ENCODE measurements at places on chromosomes 7 and 10.
A peak's percentile ranks its signal among the peaks of the same experiment; 100 is the strongest.

DNA sequence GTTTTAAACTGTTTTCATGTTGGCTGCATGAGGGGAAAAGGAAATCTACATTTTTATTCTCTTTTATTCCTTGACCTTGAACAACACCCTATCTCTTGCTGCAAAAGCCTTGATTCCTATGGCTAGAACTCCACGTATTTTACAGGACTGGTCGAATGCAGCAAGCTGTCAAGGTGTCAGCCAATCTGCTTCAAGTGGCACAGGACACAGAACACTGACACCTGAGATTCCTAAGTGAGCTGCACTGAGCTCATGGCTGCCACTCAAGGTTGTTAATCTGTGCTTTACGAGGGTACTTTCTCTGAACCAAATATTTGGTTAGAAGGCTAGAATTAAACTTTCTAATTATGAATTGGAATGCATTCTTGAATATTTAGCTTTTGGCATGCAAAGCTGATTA is 349.7 kb upstream of the COBL start:
- no peak for DNase-seq

DNA sequence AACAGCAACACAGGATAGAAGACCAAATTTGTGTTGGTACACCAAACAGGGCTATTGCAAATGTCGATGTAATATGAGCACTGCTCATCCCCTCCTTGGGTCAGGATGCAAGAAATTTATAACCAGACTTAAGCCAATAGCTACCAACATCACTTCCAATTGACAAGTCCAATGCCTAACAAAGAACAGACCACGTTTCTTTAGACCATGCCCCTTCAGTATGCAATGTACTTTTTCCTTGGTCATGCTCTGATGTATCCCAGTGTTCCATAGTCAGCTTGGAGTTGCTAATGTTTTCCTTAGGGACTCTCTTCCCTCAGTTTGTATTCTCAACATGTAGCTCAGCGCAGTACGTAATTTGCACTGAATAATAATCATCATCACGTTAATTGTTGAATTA is 7.8 kb downstream of the CACNA2D1 start:
- no peak for DNase-seq

DNA sequence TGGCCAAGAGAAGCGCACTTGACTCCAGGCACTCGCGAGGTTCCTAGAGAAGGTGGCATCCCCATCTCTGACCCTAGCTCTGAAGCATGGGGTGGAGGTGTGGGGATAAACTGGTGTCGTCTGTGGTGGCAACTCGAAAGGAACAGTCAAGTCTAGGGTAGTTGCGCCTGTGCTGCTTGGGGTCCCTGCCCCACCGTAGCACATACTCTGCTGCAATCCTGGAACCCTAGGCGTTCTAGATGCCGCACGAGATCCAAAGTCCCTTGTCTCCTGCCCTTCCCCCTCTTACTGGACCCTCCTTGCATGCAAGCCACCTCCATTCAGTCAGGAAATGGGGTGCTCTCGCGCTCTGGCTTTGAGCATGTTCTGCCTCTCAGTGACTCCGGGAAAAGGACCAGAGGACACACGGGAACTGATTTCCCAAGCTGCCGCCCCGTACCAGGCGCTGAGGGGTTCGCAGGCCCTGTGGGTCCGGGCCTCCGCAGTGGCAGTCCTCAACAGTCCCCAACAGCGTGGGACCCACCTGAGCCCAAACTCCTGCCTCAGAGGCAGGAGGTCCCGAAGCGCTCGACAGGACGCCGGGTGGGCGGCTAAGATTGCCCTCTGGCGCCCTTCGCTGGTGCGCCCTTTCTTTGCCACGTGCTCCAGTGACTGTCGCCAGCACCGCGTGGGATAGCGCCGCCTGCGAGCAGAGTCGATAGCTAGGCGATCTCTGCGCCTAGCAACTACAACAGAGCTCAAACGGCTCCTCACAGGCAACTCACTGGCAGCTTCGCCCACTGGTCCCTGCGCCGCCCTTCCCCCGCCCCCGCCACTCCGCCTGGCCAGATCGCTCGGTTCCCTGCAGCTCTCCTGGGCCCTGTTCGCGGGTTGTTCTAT is 452.0 kb downstream of the REEP3 start:
- no peak for DNase-seq

GRCh38 chr10:34918776-34919315 is 103.8 kb upstream of the PARD3 start:
- no peak for DNase-seq

GRCh38 chr7:111605246-111605645 is 43.0 kb upstream of the IMMP2L start:
- DNase-seq: no peak

GRCh38 chr7:73644688-73645286 is 20.5 kb upstream of the MLXIPL start:
- DNase-seq: no peak

DNA sequence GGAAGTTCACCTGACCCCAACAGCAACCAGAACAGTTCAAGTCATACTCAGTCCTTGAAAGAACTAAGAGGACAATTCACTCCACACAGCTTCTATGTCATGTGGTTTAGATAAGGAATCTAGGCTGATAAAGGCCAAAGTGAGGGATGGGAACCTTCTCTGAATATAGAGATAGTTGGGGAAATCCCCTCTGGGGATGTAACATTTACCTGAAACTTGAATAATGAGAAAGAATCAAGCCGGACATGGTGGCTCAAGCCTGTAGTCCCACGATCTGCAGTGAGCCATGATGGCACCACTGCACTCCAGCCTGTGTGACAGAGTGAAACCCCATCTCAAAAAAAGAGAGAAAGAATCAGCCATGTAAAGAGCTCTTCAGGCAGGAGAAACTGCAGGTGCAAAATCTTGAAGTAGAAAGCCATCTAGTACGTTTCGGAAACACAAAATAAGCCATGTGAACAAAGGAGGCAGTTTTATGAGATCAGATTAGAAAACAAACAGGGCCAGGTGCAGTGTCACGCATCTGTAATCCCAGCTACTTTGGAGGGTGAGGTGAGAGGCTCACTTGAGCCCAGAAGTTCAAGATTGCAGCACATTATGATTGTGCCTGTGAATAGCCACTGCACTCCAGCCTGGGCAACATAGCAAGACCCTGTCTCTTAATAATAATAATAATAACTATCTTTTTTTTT is 4.5 kb upstream of the DNMBP start:
- no peak for DNase-seq

GRCh38 chr7:139995017-139995915 is 67.5 kb downstream of the PARP12 start:
- no peak for DNase-seq

DNA sequence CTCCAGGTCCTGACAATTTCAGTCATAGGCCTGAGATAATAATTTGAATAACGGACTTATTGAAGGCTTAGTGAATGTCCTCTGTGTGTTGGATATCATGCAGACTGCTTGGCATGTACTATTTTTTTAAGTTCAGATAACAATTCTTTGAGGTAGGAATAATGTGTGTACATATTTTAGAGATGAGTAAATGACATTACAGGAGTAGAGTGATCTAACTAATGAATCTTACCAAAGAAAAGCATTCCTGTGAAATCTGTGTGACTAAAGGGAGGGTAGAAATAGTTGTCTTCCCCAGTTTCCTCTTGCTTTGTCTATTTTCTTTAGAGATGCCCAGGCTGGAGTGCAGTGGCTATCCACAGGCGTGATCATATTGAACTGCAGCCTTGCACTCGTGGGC is 391.8 kb upstream of the ETV1 start:
- DNase-seq: no peak

DNA sequence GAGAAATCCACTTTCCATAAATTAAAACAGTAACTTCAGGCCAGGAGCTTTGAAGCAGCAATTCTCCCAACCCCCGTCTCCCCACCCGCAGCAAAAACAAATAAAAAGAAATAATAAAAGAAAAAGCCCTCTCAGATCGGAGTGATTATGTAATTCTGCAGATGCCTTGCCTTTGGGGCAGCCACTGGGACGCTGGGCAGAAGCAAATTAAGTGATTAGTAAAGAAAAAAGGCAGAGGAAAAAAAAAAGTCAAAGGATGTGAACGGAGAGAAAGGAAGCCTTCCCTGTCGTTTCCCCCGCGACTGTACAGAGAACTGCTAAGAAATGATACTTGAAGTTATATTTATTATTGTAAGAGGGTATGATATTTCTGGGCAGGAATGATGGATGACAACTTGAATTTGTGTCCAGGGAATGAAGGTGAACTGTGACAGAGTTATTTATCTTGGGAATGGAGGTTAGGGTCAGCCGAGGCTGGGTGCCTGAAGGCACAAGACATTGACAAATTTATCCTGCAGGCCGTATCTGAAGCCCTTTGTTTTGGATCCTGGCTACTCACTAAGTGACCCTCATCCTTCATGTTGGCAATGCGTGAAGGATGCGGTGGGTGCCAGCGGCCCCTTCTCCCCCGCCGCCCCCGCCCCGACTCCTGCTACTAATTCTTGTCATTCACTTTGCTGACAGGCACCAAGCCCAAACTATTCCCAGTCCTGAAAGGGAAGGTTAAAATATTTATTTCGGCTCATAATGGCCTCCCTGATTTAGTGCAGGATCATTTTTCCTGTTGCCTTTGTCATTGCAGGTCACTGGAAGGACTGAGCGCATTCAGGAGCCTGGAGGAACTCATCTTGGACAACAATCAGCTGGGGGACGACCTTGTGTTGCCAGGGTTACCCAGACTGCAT is 604.0 kb downstream of the LRMDA start:
- no peak for DNase-seq

DNA sequence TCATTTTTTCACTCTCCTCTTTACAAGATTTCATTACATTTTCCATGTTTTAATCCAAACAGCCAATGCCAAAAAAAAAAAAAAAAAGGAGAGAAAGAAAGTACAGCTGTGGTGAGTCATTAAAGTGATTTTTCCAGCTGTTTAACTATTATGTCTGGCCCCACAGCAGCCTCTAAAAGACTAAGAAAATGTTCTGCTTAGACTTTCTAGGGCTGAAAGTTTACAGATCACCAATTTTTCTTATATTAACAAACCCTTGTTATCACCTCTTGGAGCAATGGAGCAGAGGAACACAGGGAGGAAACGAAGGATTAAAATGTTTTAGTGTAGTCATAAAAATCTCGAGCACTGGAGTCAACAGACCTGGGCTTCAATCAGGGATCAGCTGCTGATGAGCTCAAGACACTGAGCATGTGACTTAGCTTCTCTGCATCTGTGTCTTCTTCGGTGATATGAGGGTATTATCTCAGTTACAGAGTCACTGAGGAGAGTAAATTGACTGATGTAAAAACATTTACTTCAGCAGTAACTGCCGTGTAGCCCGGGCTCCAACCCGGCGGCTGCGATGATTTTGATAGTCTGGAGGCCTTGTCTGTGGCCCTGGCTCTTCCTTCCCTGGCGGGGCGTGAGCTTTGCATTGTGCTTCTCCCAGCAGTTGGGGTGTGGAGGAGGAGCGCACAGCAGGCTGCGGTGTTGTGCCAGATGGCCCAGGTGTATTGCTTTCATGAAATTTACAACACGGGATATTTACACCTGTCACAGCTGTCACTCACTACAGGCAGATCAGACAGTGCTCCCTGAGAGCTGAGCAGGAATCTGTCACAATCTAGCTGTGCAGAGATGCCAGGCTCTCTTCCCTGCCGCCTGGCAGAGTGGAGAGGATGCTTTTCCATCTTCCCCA is 298.3 kb upstream of the FZD8 start:
- DNase-seq: no peak

- no peak for DNase-seq
These were observed 1.2 kb downstream of the SUFU start for GRCh38 chr10:102504976-102505300.

- DNase-seq: no peak
These were observed 34.2 kb upstream of the TCF7L2 start for GRCh38 chr10:112915590-112916572.

- DNase-seq: no peak
These were observed 30.0 kb downstream of the MGMT start for GRCh38 chr10:129497013-129497412.

DNA sequence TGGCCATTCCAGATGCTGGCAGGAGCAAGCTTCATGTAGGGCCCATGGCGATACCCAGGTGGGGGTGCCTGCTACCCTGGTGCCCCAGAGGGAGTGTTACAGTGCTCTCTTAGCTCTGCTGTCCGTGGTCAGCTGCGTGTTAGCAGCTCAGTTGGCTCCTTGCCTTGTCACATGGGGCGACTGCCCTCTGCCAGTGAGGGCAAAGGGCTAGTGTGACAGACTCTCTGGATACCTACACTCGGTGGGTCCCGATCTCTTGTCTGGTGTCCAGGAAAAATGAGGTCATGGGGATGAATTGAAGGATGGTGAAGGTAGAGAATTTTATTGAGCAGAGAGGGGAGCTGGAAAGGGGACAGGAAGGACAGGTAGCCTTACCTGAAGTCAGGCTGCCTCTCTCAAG is 152.2 kb downstream of the CYP26A1 start:
- no peak for DNase-seq

- peak; percentile 43 for DNase-seq
These were observed 126.4 kb upstream of the ZNF746 start for GRCh38 chr7:149624006-149624405.

- no peak for DNase-seq
These were observed 43.4 kb upstream of the STEAP4 start for GRCh38 chr7:88350118-88350517.

DNA sequence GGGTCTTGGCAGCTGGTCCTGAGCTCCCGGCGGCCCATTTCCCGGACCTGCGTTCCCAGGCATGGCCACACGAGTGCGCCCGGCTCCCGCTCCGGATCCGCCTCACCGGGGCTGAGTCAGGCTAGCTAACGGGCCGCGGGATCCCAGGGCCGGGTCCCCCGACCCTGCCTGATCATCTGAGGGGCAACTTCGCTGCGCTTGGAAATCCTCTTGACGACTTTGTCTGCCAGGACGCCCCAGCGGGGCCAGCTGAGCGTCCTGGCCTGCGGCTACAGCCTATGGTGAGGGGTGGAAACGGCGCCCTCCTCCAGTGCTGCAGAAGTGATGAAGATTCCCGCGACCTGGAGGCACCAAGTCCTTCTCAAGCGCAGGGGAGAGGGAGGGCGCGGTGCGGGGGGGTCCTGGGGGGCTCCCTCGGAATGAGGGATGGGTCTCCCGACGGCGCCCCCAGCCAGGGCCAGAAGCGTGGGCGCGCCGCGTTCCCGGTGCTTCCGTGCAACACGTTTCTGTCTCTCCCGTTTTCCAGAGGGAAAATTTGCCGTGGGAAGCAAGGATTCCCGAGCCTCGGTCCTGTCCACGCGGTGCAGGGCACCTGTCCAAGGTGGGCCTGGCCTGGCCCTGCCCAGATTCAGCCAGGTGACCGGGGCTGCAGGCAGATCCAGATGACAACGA is 212.4 kb downstream of the CCSER2 start:
- no peak for DNase-seq

GRCh38 chr7:28698840-28699239 is 259.3 kb downstream of the TRIL start:
- DNase-seq: no peak

DNA sequence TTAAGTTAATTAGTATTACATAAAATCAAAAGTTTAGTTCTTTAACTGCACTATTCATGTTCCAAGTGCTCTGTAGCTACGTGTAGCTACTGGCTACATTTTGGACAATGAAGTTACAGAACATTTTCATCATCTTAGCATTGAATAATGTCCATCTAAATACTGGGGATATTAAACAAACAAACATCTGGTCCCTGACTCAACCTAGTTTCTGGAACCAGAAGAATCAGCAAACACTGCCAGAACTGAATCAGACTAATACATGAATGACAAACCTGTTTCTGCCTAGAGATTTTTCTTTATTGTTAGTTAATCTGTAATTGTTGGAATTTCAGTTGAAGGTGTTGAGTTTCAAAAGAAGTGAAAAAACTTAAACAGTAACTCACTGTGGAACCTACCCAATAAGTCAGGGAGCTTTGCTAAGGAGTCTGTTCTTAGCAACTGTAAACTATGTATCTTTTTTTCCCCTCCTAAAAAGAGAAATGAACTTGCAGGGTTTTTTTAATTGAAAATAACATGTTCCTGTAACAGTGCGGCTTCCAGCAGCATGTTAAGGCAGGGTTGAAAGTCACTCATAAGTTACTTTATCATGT is 58.3 kb downstream of the CDK13 start:
- no peak for DNase-seq

- no peak for DNase-seq
These were observed 5.6 kb upstream of the NT5C2 start for GRCh38 chr10:103198648-103199047.

Data from mesothelial cell of epicardium (in vitro differentiated cells).